ENCODE measurements at places on chromosomes 6 and 20.

GRCh38 chr6:170366248-170366960 lies 59.8 kb downstream of the FAM120B start:
- no peak for DNase-seq

DNA sequence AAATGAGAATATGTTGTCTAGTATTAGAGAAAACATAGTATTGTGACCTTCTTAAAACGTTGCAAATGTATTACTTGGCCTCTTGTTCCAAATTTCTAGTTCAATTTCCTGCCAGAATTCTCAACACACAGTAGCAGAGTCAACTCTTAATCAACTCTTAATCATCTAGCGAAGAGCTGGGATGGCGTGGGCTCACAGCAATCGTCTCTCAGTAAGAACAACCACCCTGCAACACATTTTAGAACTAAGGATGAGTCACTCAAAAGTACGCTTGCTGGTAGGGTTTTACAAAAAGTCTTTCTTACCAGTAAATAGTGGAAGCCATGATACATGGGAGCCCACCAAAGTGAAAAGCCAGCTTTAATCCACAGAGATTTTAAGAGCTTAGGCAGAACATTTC lies 24.6 kb downstream of the GPR6 start:
- DNase-seq = no peak

DNA sequence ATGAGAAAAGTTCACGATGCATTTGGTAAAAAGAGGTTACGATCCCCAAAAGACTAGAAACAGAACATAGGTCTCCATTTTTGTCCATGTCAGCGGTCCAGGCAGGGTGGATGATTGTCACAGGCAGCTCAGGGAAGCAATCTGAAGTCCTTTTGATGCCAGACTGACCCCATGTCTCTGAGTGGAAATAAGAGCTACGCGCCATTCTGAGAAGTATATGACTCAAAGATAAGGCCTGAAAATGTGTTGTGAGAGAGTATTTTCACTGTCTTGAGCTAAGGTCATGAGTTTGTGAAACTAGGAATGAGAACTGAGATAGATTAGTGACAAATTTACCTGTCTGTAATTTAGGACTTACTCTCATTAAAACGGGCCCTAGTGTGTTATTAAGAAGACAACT lies 69.5 kb downstream of the LYRM4 start:
- no peak for DNase-seq

- peak; percentile 62 for DNase-seq
Measured at GRCh38 chr20:47586649-47587294, 85.1 kb downstream of the NCOA3 start.

- peak; percentile 40 for DNase-seq
Measured at GRCh38 chr6:163720005-163720404, 305.5 kb downstream of the QKI start.

GRCh38 chr20:16314748-16315159 lies 258.5 kb downstream of the KIF16B start:
- no peak for DNase-seq

DNA sequence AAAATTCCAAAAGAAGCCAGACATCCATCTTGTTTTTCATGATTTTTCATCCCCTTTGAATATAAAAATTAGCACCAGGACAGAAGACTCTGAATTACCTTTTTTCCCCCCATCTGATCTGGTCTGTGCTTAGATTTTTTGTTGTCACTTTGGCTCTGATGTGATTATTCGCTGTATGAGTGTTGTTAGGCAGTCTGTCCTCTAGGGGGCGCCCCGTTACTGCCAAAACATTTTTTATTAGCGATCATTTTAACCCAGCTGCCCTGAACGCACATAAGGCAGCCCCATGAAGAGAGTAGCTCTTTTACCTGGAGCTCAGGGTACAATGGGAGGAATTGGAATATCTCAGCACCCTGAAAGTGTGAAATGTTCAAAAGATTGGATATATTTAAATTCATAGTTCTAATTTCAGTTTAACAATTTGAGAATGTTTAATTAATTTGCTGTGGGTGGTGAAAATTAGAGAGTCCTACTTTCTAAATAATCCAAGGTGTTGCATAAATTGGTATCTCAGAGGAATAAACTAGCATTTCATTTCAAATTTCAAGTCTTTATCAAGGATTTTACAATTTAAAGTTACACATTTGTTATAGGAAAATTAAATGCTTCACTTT lies 60.8 kb downstream of the PRPH2 start:
- peak; percentile 82 for DNase-seq

GRCh38 chr20:43682446-43682845 lies 15.5 kb downstream of the MYBL2 start:
- DNase-seq = no peak

- DNase-seq = peak; percentile 25
Measured at GRCh38 chr6:20426177-20427082, 24.8 kb downstream of the E2F3 start.

GRCh38 chr20:10902576-10903282 lies 228.9 kb upstream of the JAG1 start:
- DNase-seq = peak; percentile 45

DNA sequence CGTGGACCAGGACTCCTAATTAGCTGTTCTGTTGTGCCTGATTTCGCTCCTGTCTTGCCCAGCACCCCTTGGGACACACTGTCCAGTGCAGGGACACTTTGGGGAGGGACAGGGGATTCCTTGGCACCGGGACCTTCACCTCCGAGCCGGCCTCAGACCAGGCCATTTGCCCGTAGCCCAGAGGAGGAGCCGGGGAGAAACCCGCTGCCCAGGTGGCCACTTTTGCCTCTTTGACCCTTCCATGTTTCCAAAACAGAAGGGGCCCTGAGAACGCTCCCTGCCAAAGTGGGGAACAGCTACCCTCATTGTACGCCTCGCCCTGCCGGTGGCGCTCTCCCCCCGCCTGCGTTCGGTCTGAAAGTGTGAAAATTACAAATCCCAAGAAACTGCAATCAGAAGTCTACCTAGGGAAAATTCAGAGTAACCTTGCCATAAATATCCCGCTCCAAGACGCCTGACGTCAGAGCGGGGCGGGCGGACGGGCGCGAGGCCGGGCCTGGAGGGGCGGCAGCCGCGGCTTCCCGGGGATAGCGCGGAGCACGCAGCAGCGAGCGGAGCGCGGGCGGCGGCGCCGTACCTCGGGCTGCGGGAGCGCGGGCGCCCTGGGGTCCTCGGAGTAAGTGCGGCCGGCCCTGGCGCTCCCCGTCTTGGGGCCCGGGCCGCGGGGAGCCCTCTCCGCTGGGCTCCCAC lies at the start of gene DAAM2:
Gene DAAM2 (plus strand): TSS at position 527 of the 690 bp plus-strand sequence. CDS start 63,927 bp downstream, outside the sequence.
- peak; percentile 86 for DNase-seq

DNA sequence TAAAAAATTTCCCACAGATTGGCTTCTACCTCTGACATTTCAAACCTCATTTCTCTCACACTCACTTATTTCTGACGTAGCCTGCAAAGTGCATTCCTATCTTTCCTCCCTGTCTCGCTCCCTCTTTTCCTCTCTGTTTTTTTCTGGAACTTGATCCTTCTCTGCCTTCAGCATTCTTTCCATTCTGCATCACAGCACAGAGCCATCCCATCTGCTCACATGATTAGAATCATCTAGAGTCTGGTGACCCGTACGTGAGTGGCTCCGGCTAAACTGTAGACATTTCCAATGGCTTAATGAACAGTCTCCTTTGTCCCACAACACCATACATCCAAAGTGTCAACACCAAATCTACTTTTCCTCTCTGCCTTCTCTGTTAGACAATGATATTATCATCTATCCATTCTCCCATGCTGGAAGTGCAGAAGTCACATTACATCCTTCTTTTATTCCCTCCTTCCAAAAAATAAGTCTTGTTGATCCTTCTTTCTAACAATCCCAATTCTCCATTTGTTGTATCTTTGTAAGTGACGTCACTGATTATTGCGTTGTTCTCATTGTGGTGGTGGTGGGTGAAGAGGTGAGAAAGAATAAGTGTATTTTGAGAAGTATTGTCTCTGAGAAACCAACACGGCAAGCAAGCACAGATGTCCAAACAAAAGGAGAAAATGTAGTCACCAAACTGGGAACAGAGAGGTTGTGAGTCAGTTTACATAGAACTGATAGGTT lies 41.6 kb downstream of the OPRM1 start:
- no peak for DNase-seq

GRCh38 chr20:34938466-34939163 lies 17.0 kb downstream of the GSS start:
- DNase-seq = no peak

DNA sequence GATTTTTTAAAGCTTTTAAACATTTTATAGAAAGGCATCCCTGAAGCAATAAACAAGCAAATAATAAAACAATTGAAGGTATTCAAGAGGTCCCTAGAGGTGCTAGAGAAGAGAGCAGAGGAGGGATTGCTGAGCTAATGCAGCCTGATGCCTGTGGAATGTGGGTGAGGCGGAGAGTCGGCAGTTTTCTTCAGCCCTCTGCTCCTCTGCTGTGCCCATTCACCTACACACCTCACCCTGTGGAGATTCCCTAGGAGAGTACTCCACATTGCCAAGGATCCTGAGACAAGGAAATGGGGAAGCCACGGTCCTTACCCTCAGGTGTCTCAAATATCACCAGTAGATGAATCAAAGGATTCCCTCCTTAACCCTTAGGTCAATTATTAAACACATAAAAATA lies 199.8 kb upstream of the POU3F2 start:
- DNase-seq = peak; percentile 50

DNA sequence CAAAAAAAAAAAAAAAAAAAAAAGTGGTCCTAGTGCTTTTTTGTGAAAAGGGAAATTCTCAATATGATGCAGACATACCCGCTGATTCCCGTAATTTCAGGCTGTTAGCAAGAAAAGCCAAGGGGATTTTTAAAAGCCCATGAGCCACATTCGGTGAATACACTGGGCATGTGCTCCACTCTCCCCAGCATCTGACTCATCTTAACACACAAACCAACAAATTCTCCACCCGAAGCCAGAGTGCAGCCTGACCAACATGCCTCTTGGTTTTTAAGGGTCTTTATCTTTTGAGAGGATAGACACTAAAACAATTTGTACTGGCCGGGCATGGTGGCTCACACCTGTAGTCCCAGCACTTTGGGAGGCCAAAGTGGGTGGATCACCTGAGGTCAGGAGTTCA lies 45.5 kb upstream of the CD83 start:
- peak; percentile 75 for DNase-seq

GRCh38 chr6:63941747-63942470 lies 306.3 kb downstream of the PHF3 start:
- DNase-seq = no peak

DNA sequence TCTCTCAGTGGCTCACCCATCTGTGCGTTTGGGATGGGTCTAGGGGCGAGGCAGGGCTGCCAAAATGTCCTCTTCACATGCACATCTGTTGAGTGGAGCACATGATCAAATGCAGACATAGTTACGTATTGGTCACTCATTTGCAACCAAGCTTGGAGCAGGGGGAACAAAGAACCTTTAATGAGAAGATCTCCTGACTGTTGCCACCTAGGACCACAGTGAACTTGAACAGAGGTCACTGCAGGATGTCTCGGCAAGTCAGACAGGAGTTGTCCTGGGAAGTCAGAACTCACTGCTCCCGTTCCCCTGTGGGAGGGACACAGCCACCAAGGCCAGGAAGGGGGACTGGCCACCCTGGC lies 73.4 kb downstream of the SSR1 start:
- DNase-seq = no peak

DNA sequence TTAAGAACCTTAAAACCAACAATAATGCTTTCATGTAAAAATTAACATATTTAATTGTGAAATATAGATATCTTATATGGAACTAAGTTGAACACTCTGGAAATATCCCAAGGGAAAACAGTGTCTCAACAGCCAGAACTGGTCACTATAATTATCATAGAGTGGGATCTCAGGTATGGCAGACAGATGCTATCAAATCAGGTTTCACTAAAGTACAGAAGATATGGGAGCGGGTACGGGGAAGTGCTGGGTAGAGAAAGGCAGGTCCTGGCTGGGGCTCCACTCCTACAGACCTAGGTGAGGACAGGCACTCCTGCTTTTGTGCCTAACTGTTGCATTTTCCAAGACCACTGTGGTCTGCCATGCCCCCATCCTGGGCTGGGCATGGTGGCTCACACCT lies 128.2 kb upstream of the BEND3 start:
- DNase-seq = no peak

DNA sequence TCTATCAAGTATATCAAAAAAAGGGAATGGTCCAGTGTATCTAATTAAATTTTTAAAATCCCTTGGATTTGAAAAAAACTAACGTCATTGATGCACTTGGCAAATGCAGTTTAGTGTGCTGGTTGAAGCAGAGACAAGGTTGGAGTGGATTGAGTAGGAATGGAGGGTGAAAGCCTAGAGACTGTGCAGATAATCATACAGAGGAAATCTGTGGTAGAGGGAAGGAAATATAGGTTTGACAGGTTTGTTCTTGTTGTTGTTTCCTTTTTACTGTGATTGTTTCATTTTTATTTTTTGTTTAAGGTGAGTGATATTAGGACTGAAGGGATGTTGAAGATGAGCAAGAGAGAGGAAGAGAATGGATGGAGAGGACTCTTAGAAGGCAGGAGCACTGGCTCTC lies 29.0 kb upstream of the L3MBTL3 start:
- DNase-seq = no peak

DNA sequence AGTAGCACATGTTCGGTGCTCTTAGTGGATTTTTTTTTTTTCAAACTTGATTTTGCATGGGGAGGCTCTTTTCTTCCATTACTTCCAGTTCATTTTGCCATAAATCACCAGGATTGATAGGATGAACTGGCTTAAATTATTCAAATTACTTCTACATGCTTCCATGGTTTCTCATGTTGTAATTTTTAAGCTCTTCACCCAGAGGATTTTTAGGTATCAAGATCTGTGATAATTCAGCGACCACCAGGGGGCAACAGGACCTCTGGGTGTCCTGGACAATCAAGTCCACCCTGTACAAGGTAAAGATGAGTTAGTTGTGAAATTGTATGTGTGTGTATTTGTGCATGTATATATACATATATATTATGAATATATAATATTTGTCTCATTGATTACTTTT lies 4.2 kb upstream of the EPHA7 start:
- peak; percentile 70 for DNase-seq

DNA sequence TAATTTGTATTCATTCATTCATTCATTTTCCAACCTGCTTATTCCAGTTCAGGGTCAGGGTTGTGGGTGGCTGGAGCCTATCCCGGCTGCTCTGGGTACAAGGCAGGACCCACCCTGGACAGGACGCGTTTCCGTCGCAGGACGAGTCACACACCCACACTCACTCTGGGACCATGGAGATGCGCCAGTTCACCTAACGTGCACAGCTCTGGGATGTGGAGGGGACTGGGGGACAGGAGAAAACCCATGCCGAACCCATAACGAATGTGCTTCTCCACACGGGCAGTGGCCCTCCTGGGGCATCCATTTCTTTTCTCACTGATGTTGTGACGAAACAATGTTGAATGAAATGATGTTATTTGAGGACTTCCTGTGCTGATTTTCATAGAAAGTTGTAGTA lies 26.5 kb downstream of the ERMARD start:
- no peak for DNase-seq

GRCh38 chr20:36573798-36574365 lies 485 bp downstream of the TGIF2 start:
- DNase-seq = no peak

DNA sequence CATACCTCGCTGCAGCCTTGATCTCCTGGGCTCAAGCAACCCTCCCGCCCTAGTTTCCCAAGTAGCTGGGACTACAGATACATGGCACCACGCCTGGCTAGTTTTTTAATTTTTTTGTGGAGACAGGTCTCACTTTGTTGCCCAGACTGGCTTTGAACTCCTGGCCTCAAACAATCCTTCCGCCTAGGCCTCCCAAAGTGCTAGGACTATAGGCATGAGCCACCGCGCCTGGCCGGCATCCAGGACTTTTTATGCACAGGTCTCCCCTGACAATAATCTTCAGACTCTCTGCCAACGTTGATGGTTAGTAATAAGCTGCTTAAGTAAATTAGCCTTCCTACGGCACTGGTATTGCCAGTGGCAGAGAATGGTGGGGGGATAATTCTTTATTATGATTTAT lies 110.5 kb upstream of the MTHFD1L start:
- peak; percentile 65 for DNase-seq

- no peak for DNase-seq
Measured at GRCh38 chr6:156359912-156360311, 417.3 kb upstream of the ARID1B start.
